ENCODE measurements at places on chromosomes 13 and 19.

DNA sequence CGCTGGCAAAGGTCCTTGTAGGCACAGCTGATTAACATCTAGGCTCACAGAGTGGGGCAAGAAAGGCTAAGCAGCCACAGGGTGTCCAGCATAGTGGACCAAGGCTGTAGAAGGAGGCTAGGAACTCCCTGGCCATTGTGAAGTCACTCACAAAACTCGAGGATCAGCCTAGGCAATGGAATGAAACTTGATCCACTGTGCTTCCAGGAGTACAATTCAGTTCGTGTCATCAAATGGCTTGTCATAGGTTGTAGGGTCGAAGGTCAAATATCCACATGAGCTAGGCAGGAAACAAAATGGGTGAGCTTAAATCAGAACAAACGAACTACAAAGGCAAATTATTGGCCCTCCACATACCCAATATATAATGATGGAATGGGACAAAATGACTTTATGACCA is 4.4 kb upstream of the FAM187B start:
- no peak for DNase-seq

- no peak for DNase-seq
Observed at GRCh38 chr19:30681162-30682100, 309.2 kb downstream of the ZNF536 start.

GRCh38 chr19:23262920-23263319 is 12.7 kb upstream of the ZNF724 start:
- no peak for DNase-seq

- no peak for DNase-seq
Observed at GRCh38 chr13:76884186-76884906, 1.9 kb downstream of the KCTD12 start.

- no peak for DNase-seq
Observed at GRCh38 chr19:33465834-33466233, 55.8 kb downstream of the PEPD start.

- no peak for DNase-seq
Observed at GRCh38 chr13:62663767-62664166, 1248.1 kb upstream of the PCDH20 start.

DNA sequence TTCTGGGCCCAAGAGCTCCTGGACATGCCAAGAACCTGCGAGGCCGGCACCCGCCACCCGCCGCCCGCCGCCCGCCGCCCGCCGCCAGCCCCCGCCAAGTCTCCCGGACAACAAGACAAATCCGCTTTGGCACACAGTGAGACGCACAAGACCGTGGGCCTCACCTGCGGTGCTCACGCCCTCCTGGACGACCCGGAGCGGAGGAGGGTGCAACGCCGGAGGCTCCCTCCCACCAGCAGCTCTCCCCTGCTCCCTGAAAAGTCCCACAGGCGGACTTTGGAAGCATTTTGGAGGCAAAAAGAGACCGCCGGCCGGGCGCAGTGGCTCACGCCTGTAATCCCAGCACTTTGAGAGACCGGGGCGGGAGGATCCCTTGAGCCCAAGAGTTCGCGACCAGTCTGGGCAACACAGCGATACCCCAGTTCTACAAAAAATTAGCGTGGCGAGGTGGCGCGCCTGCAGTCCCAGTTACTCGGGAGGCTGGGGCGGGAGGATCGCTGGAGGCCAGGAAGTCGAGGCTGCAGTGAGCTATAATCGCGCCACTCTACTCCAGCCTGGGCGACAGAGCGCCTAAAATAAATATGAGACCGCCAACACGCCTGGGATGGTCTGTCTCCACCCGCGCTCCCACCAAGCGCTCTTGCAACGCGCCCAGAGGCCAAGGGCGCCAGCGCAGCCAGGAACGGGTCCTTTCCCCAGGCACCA is 783 bp downstream of the RHPN2 start:
- no peak for DNase-seq

GRCh38 chr19:3123088-3123721 is 12.6 kb upstream of the GNA15 start:
- DNase-seq = no peak

GRCh38 chr13:76286178-76286577 is 600.0 kb downstream of the KCTD12 start:
- no peak for DNase-seq

DNA sequence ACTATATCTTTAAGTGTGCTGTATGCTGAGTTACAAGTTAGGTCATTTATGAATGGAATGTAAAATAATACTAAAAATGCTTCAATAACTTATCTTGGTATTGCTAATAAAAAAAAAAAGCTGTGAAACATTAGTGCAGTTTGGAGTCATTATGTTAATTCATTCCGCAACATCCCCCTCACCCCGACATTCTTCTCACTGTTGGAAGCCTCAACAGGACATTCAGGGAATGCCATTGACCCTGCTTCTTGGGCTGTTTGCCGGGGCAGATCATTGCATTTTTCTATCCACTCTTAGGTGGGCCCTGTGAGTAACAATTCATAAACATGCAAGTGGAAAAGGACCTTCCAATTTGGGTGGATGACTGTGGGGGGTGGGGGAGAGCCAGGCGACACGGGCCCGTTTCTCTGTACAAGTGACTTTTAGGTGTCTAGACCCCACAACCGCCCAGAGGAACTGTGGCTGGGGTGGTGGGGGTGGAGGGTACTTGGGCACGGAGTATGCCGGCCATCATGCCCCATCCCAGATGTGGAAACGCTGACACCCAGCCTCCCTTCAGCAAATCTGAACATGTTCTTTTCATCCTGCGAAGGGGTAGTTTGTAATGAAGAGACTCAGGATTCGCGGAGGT is 185.9 kb downstream of the ZNF536 start:
- no peak for DNase-seq

DNA sequence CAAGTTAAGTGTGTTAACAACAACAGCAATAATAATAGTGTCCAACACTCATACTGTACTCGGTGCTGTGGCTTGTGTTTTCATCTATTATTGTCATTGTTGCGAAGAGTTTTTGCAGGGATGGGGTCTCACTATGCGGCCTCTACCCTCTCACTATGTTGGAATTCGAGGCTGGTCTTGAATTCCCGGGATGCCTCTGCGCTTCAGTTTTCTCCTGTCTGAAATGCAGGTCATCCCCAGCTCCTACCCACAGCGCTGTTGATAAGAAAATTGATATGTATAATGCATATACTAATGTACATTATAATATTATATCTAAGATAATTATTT is 4.9 kb upstream of the SBK3 start:
- no peak for DNase-seq

DNA sequence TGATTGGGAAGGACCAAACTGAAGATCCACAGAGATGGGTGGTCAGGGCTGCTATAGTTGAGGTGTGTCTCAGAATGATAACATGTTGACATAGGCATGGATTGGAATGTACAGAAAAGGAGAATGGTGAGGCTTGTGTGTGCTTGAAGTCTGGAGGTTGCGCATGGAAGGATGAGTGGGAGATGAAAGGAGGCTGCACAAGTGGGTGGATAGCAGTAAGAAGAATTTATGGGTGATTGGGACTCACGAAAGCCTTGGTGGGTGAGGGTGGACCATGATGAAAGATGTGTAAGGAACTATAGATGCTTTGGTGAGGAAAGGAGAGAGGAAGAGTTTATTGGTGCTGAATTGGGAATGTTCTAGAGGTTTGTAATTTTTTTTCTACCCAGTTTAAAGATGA is 1287.7 kb downstream of the UQCRFS1 start:
- no peak for DNase-seq

GRCh38 chr19:11499890-11500420 is 5.7 kb downstream of the ZNF653 start:
- DNase-seq = no peak

DNA sequence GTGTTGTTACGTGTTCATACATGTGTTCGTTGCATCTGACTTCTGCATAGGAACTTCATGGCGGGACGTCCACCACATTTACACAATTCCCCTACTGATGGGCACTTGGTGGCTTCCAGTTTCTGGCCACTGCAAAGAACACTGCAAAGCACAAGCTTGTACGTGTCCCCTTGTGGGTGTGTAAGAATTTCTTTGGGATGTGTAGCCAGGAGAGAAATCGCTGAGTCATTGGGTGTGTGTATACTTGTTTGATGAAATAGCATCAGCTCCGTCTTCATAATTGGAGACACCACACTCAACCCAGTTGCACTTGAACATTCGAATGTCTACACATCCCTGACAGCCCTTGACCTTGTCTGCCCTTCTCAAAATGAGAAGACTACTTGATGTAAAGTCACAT is 19.2 kb downstream of the KLK5 start:
- DNase-seq = no peak

DNA sequence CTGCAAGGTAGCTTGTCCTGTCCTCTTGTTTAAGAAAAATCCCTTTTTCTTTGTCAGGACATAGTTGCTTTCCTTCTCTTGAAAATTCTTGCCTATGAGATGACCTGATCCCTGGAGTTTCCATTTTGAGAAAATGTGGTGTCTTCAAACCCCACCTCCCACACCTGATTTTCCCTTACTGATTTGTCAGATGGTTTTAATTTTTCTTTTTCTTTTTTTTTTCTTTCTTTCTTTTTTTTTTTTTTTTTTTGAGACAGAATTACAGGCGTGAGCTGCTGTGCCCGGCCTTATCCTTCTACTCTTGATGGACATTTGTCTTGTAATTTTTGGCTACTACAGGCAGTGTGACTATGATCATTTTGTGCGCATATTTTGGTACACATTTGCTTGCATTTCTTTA is 1.2 kb downstream of the ZNF345 start:
- no peak for DNase-seq

DNA sequence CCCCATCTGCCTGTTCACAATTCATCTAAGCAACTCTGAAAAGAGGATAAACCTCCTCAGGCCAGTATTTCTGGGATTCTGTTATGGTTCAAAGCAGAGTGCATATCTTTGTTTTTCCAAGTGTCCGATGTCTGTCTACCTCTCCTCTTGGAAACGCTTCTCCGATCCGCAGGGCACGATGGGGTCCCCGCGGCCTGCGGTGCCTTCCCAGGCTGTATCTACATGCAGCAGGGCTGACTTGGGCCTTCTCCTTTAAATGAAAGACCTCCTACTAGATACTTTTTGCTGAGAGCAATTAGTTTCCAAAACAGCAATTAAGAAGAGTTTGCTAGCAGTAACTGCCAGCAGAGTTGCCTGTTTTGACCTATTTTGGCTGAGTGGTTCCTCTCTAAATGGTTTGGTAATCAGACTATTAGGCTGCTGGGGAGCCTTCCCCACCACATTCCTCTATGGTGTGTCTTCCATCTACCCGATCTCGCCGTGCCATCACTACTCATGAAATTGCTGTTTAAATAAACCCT is 23.5 kb downstream of the COL4A2 start:
- no peak for DNase-seq

- DNase-seq = no peak
Observed at GRCh38 chr19:2507109-2507508, 31.2 kb downstream of the GADD45B start.

- DNase-seq = no peak
Observed at GRCh38 chr13:42401376-42401775, 129.4 kb downstream of the AKAP11 start.

GRCh38 chr13:74145249-74145975 is 11.2 kb upstream of the KLF12 start:
- DNase-seq = no peak

GRCh38 chr19:18922228-18922985 is 2.9 kb downstream of the DDX49 start:
- DNase-seq = no peak

GRCh38 chr13:92272177-92272576 is 873.8 kb downstream of the GPC5 start:
- DNase-seq = no peak

GRCh38 chr13:33146843-33147611 is 130.8 kb downstream of the KL start:
- DNase-seq = no peak

DNA sequence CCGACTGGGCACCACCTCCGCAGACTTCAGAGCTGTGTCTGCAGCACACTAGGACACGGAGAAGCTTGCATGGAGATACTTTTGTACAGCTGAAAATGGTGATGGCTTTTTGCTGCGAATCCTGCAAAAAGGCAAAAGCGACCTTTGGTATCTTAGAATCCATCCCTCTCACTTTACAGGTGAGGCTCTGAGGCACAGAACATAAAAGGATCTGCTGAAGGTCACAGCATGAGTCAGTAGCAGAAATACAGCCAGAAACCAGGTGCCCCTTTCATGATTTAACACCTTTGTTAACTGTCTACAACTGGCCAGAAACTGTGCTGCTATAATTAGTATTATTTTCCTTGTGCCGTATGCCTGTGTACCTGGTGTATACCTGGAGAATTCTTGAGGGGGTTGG is 48.3 kb downstream of the EFNB2 start:
- no peak for DNase-seq

DNA sequence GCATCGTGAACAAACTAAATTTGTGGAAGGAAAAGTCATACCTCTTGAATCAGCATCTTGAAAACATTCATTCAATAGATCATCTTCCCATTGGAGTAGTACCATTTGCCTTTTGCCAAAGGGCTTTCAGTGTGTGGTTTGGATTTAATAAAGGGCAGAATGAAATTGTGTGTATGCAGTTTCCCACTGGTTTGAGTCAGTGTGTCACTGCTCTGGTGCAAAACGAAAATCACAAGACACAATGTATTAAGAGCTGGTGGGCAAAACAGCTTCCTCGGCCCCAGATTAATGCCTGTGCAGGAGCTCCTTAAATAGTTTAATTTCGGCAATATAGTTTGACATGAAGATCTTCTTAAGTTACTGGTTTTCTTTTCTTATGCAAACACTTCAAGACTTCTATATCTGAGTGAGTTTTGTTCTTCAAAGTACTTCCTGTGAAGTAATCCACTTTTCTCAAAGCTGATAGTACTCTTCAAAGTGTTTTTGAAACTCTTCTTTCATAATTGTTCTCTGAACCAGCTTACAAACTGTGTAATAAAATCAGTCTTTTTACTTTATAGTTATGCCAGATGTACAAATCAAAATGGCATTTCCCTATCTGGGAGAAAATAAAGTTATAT is 32.1 kb downstream of the RASL11A start:
- DNase-seq = no peak

GRCh38 chr13:80469853-80470381 is 129.0 kb upstream of the SPRY2 start:
- no peak for DNase-seq

DNA sequence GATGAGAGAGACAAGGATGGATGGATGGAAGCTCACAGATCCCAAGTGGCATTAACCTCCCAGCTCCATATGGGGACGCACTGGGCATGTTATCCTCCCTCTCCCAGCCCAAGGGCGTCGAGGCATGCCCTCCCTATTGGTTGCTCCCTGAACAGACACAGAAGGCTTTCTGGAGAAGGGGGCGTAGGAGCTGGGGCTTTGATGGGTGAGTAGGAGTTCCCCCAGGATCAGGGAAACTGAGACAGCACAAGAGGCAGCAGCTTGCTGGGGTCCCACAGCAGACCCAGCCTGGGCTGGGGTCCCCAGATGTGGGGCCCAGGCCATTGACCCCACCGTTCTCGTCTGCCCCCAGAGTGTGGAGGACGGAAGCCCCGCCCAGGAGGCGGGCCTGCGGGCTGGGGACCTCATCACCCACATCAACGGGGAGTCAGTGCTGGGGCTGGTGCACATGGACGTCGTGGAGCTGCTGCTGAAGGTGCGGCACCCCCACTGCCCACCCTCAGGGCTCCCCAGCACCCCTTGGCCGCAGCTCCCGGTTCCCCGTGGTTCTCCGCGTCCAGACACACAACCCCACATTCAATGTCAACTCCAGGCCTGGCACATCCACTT is 7.5 kb upstream of the PIK3R2 start:
- no peak for DNase-seq

GRCh38 chr13:74258961-74259360 is 124.8 kb upstream of the KLF12 start:
- no peak for DNase-seq

GRCh38 chr13:80030491-80030890 is 310.4 kb downstream of the SPRY2 start:
- DNase-seq = no peak

GRCh38 chr19:31110336-31110735 is 238.9 kb downstream of the TSHZ3 start:
- no peak for DNase-seq
